Activated CD8-positive, alpha-beta T cell treated with anti-CD3 and anti-CD28 coated beads for 36 hours (primary cell): ENCODE measurements at places on chromosomes 7 and 10. TPM values are rescaled to one million over a fixed set of nuclear protein-coding genes. Genes with fewer than 3 reads are reported as not detected.

Gene SEMA4G
- total RNA-seq, result 1.2 TPM

GRCh38 chr7:70937424-70937823 lies 194.5 kb upstream of the GALNT17 start:
- DNase-seq, result no peak

DNA sequence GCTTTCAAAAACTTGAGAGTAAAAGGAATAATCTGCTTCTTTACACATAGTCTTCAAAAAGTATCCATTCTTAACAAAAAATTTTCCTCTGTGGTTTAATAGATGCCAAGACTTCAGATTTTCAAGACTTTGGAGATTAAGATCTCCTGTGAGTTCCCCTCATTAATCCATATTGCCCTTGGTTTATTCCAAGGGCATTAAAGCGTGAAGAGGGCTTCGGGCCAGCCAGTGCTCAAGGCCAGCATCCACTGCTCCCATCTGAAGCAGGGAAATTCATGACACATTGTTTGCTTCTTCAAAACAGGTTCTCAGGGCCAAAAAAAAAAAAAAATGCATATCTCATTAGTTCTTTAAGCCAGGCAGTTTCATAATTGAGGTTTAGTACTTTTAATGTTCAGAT lies 137.3 kb upstream of the RHOBTB1 start:
- no peak for DNase-seq

GRCh38 chr10:97356318-97356914 lies 21.9 kb upstream of the FRAT2 start:
- no peak for DNase-seq

- no peak for DNase-seq
Observed at GRCh38 chr10:110360857-110361474, 56.2 kb upstream of the SMNDC1 start.

Gene CCDC3
- not detected for total RNA-seq

DNA sequence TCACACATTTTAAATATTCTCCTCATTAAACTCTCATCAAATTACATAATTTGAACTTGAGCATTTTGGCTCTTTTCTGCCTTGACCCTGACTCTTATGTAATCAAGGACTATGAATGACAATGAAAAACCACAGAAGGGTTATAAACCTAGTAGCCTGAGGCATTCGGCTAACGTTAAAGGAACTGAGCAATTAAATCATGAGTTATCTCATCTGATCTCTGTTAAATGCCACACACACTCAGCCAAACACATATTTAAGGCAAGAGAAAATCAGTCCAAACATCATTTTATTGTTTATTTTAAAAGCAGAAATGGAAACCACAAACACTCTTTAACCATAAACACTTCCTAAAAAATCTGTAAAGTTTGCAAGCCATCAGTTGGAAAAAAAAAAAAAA lies 204.3 kb downstream of the DGKI start:
- DNase-seq, result no peak

DNA sequence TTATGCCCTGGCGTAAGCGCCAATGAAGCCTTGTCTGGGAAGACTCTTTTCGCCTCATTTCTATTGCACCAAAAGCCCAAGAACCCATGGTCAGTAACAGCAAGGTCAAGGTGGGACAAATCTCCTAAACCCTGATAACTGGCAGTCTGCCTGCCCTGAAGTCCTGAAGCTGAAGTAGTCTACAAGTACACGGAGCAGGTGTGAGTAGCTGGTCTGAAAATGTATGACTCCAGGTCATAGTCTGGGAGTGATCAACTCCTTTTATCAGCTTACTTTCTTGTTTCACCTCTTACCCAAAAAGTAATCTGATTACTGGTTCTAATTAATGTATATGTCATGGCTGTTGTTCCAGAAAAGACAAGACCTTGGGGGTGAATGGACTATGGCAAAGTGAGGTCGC lies 107.3 kb upstream of the EFCAB10 start:
- DNase-seq, result no peak

GRCh38 chr10:1406132-1406966 lies 331.0 kb downstream of the ADARB2 start:
- DNase-seq, result no peak

Gene SAMD9
- total RNA-seq, result 13.6 TPM

Gene CUBN
- 0.38 TPM for total RNA-seq

GRCh38 chr7:17716816-17717215 lies 223.5 kb downstream of the SNX13 start:
- DNase-seq, result no peak

Gene IL6
- total RNA-seq, result not detected

DNA sequence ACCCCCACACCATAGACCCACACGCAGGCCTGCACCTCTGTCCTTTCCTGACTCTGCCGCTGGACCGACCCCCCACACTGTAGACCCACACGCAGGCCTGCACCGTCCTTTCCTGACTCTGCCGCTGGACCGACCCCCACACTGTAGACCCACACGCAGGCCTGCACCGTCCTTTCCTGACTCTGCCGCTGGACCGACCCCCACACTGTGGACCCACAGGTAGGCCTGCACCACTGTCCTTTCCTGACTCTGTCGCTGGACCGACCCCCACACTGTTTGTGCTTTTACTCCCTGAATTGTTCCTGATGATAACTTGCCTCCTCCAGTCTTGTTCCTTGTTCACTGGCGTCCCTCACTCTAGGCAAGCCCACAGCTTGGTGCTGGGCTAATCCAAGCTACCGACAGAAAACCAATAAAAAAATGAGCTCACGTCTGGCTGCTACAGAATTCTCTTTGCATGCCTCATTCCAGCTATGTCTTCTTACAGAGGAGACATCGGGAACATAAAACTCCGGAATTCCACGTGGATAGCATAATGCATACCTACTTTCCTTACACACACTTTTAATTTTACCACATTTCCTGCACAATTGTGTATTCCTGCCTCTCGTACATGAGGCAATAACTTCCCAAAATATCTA lies 494.3 kb downstream of the PTPRN2 start:
- DNase-seq, result no peak

GRCh38 chr7:11195502-11195901 lies 221.8 kb downstream of the PHF14 start:
- DNase-seq, result no peak

Gene TCAF2
- 36.4 TPM for total RNA-seq

Gene NXPH1
- total RNA-seq, result not detected

DNA sequence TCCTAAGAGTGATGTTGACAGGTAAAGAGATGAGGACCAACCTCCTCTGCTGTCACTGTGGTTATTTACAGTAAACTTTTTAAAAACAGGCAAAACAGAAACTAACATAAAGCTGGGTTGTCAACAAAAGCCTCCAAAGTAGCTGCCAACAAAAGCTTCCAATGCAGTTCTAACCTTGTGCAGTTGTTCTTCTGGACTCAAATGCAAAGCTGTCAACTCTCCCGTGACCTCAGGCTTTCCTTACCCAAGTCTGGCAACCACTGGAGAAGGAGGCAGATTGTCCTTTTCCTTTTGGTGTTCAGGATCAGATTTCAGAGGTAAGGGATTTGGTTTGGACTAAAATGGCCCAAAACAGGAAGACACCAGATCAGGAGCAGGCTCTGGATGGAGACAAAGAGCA lies 63.1 kb downstream of the DLG5 start:
- DNase-seq, result no peak

Gene MYPN
- total RNA-seq, result not detected

- no peak for DNase-seq
Observed at GRCh38 chr10:48658975-48659269, 25.8 kb upstream of the WDFY4 start.

DNA sequence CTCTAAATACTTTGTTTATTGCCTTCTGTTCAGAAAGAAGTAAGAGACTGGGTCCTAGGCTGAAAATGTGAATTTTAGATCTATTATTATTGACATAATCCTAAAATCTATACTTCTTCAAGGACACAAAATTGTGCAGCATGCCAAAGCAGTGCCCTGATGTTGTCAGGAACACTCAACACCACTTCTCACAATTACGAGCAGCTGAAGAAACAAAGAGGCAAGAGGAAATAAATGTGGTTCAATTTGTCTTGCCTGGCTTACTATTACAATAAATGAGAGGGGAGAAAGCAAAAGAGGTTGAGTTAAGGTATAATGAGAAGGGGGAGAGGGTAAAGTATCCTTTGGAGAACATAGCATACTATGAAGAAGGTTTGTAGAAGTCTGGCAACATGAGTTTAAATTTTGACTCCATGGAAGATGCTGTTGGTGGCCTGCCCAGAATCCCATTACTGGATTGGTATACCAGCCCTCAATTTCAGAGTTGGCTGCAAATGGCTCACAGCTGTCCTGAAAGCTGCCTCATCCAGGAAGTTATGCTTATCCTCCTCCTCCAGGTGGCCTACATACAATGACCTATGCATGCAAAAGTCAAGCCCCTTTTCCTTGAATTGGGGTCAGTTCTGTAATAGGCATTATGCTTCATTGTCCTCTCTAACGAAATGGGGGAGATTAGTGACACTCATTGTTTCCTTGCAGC lies 274.6 kb upstream of the SMIM30 start:
- DNase-seq, result no peak

- DNase-seq, result peak; percentile 75
Observed at GRCh38 chr7:51067757-51068156, 248.9 kb downstream of the COBL start.

GRCh38 chr7:116938678-116939077 lies 14.6 kb upstream of the ST7 start:
- DNase-seq, result no peak

GRCh38 chr10:44422570-44423101 lies 37.7 kb upstream of the CXCL12 start:
- DNase-seq, result no peak

DNA sequence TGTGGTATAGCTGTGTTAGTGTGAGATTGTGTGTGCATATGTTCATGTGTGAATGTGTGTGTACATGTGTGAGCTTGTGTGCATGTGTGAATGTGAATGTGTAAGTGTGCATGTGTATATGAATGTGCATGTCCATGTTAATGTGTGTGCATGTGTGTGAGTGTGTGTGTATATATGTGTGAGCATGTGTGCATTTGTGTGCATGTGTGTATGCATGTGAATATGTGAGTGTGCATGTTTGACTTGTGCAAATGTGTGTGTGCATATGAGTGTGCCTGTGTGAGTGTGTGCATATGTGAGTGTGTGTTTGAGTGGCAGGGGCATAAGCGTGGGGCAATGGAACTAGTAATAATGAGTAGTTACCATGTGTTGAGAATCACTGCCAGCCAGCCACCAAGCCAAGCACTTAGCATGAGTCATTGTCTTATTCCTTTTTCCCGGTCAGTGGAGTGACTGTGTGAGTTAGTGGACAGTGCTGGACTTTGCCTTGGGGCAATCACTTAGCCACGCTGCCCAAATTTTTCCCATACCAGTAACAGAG lies 46.3 kb upstream of the SHH start:
- DNase-seq, result no peak

Gene WASHC2A
- 27.9 TPM for total RNA-seq

DNA sequence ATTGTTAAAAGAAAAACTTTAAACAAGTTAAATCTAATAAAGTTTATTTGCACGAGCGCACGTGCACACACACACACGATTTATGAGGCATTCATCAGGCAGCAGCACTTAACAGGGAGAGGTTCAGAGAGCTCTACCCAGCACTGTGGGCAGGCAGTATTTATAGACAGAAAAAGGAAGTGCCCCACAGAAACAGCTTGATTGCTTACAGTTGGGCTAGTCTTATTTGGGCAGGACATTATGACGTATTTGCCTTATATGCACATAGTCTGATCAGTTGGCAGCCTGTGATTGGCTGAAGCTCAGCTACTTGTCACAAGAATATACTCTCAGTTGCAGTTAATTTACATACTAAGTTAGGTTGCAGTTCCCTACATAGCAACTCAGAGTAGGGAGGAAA lies 1.2 kb upstream of the SDHAF3 start:
- DNase-seq, result no peak
